ENCODE measurements at places on chromosomes 12 and 14. TPM values are rescaled to one million over a fixed set of nuclear protein-coding genes. Genes with fewer than 3 reads are reported as not detected.

Gene TIMM9
- 44.4 TPM for total RNA-seq

Gene PSMC1
- 138 TPM for total RNA-seq

Gene ATG2B
- 33.1 TPM for total RNA-seq

Gene CYP46A1
- total RNA-seq, result 2.4 TPM

Gene TESPA1
- total RNA-seq, result 3.6 TPM

Gene TBX5
- total RNA-seq, result not detected

Gene BEST3
- not detected for total RNA-seq

Gene ITGB7
- total RNA-seq, result 2.8 TPM

Gene HNF1A
- total RNA-seq, result not detected

Gene KRT82
- total RNA-seq, result not detected

Gene DENND5B
- 17.1 TPM for total RNA-seq

Gene ALX1
- total RNA-seq, result not detected

Gene RFLNA
- 23.3 TPM for total RNA-seq
